Natural killer cell (primary cell): ENCODE measurements at places on chromosomes 6 and 20. TPM values are rescaled to one million over a fixed set of nuclear protein-coding genes. Genes with fewer than 3 reads are reported as not detected.

- H3K27ac ChIP-seq = no peak overlapping the region
- H3K36me3 ChIP-seq = peaks cover 4% of the 10 kb centered on the region
- H3K27me3 ChIP-seq = no peaks in the 10 kb centered on the region
- H3K4me1 ChIP-seq = peaks cover 4% of the 10 kb centered on the region
These were observed 67.4 kb upstream of the XRN2 start for GRCh38 chr20:21235484-21236445.

DNA sequence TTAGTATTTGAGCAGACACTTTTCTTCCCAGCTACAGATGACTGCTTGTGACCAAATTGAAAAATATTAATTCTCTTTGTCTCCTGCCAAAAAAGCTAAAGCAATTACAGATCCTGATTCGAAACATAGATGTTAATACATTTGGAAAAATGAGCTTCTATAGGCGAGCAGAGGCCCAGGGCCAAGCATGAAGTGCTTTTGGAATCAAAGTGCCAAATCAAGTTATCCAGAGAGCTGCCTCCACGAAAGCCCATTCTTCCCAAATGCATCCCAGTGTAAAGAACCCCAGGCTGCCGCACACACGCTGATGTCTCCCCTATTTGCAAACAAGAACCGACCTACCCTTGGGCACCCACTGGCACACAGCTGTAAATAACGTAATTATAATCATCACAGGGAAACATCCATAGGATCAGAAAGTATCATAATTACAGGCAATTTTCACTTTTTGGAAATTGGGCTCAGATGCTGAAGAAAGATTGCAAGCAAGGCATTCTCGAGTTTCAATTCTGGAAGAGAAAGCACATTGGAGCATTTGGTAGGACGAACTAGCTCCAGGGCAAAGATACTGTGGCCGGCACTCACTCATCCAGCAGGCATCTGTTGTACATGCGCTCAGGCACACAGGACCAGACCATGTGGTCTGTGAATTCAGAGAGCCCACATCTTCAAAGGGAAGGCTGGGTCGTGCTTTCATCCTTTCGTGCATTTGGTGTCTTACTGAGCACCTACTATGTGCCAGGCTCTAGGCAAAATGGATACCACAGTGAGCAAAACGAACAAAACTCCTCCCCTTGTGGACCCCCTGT lies 45.9 kb downstream of the BMP7 start:
- DNase-seq = no peak
- no peaks in the 10 kb centered on the region for H3K4me1 ChIP-seq
- no peak overlapping the region for H3K4me3 ChIP-seq
- H3K27ac ChIP-seq = no peak overlapping the region
- H3K27me3 ChIP-seq = no peaks in the 10 kb centered on the region

- no peaks in the 10 kb centered on the region for H3K36me3 ChIP-seq
- H3K27me3 ChIP-seq = peaks cover 9% of the 10 kb centered on the region
- no peak for DNase-seq
- no peaks in the 10 kb centered on the region for H3K4me1 ChIP-seq
These were observed 67.2 kb downstream of the YTHDF1 start for GRCh38 chr20:63148696-63149095.

DNA sequence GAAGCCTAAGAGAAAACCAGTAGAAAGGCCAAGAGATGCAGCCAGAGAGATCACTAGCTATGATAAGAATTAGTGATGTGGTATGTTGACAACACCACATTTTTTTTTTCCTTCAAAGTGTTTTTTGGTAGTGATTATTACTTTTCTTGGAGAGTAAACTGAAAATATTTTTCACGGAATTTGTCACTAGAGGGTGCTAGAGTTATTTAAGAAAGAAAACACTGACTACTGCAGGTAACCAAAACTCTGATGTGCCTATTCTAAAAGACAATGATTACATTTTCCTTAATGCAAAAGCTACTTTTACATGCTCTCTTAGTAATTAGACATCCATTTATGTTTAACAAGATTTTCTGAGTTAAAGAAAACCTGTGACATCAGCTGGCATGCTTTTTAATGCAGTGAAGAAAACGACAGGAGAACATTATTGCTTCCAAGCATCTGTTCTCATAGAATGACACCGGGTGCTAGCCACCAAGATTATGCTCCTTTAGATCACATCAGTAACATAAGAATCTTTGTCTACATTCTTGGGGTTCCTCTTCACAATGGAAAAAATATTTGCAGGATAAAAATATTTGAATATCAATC lies 28.8 kb downstream of the RWDD2A start:
- H3K27ac ChIP-seq = no peak overlapping the region
- no peaks in the 10 kb centered on the region for H3K27me3 ChIP-seq
- H3K36me3 ChIP-seq = no peaks in the 10 kb centered on the region
- H3K4me1 ChIP-seq = no peaks in the 10 kb centered on the region

The HLA-DRB1 gene
- total RNA-seq = 42.8 TPM
